ENCODE measurements at places on chromosomes 5 and 9.

- no peak for DNase-seq
These were observed 13.8 kb downstream of the ST8SIA4 start for GRCh38 chr5:100889165-100889743.

- no peak for DNase-seq
These were observed 139.3 kb upstream of the NR3C1 start for GRCh38 chr5:143542798-143543144.

- DNase-seq = peak; percentile 15
These were observed 321.4 kb upstream of the WWC1 start for GRCh38 chr5:167969998-167970397.

DNA sequence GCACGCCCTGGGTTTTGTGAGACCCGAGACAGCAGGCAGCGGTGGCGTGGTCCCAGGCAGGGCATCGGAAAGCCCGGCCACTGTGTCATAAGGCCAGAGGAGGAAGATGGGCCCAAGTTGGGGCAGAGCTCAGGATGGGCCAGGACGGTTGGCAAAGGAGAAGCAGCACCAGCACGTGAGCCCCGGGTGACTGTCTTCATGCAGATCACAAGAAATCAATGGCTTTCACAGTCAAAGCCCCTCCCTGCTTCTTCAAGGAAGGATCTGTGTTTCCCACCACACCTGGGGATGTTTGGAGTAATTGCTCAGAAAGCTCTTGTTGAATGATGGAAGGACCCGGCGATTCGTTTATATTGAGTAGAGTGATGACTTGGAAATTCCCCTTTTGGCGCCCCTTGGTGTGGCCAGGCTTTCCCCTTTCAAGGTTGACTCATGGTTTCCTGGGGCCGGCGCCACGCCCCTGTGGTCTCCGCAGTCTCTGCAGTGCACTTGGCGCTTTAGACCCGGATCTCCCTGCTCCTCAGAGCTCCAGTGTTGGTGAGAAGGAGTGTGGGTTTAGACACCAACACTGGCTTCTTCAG is 52.1 kb downstream of the IL31RA start:
- DNase-seq = peak; percentile 82

GRCh38 chr9:123365287-123365880 is 9.4 kb downstream of the CRB2 start:
- DNase-seq = no peak

GRCh38 chr9:85042981-85043647 is 373.6 kb downstream of the NTRK2 start:
- no peak for DNase-seq

DNA sequence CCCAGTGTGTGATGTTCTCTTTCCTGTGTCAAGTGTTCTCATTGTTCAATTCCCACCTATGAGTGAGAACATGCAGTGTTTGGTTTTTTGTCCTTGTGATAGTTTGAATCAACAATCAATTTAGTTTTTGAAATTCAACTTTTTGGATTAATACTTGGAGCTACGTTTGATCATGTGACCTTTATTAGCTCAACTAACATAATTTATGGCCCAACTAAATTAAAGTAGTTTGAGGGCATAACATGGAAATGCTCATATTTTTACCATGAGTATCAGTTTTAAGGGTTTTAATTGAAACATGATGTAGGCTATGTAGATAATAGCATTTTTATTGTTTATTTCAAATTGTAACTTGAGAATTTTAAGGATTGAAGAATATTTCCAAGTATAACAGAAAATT is 168.0 kb downstream of the CCDC171 start:
- no peak for DNase-seq

- DNase-seq = no peak
These were observed 3.0 kb upstream of the CCNG1 start for GRCh38 chr5:163434401-163434866.

GRCh38 chr5:94841598-94842322 is 223.3 kb downstream of the SLF1 start:
- no peak for DNase-seq

- no peak for DNase-seq
These were observed 136.0 kb upstream of the OSMR start for GRCh38 chr5:38709678-38710306.

- DNase-seq = no peak
These were observed 85.4 kb downstream of the TMEM161B start for GRCh38 chr5:88183255-88183654.

DNA sequence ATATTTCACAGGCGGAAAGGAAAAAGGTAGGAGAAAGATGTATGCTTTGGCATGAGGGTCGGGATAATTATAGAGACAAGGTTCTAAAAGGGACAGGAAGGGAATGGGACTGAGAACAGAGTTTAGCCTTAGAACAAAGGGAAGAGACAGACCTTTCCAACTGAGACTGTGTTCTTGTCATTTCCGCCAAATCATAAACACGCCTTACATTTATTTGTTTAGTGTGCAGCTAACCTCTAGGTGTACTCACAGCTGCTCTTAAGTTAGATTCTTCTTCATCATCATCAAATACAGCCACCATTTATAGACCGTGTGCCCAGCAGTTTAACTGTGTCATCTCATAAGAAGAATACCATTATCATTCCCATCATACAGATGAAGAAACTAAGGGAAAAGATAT is 5.9 kb upstream of the DELE1 start:
- DNase-seq = no peak

DNA sequence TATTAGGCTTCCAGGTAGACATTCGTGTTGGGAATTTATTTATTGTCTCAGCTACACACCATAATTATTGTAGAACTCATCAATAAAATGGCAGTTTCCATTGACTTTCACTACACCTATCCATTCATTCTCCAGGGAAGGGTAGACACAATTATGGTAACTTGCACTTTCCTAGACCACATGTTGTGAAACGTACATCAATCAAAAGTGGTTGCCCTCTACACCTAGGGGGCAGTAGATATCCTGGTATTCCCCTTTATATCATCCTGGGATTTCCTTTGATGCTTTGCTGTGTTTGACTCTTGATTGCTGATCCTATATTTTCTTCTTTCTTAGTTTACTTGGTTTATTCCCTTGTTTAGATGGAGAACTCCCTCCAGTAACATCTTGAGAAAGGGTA is 47.9 kb downstream of the ADGRV1 start:
- DNase-seq = no peak

DNA sequence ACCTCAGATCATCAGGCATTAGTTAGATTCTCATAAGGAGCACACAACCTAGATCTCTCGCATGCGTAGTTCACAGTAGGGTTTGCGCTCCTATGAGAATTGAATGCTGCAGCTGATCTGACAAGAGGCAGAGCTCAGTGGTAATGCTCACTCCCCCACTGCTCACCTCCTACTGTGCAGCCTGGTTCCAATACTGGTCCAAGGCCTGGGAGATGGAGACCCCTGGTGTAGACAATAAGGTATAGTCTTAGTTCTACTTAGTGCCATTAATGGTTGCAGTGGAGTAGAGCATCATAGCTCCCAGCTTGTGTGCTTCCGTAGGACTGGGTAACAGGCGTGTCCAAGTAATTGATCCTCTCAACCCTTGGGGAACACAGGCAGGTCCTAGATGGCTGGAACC is 70.4 kb upstream of the ANKRD55 start:
- DNase-seq = no peak

DNA sequence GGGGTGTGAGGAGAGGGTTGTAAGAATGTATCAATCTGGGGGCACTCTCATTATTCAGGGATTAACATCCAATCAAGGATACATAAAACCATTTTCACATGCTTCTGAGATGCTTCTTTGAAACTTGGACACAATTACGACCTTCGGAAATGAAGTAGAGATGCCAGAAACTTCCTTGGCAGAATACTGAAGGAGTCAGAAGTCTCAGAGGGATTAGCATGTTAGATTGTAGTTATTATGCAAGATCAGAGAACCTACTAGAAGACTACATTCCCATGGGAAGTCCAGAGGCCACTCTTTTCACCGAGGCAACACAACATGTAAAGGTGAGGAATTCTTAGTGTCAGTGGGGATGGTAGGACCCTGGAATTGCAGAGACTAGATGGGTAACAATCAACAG is 5.1 kb upstream of the SLC22A4 start:
- DNase-seq = no peak

DNA sequence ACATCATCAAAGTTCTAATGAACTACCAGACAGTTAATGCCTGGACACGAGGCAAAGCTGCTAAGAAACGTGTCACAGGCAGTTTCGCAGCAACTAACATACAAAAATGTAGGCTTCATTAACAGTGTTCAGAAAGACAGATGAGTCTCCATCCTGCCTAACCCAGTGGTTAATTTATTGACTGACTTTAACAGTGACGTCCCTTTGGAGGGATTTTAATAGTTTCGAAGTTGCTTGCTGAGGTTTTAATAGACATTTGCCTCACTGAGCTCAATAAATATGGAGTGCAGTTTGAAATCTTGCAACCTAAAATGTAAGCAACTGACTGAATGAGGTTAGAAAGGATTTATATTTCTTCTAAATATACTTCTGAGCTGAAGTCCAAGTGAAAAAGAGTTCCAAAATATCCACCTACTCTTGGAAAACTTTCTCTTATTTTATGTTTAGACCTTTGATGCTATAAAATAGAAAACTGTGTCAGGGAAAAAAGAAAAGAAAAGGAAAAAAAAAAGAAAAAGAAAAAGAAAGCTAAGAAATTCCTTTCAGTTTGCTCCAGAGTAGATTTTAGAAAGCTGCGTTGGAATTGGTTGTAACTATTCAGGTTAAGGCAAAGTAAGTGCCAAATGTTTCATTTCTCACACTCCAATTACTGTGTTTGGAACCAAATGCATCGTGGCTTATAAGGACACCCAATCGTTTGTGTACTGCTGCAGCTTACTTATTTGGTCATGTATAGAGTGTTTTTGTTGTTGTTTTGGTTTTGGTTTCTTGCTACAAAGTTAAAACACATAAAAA is 2016.6 kb downstream of the MAT2B start:
- no peak for DNase-seq

DNA sequence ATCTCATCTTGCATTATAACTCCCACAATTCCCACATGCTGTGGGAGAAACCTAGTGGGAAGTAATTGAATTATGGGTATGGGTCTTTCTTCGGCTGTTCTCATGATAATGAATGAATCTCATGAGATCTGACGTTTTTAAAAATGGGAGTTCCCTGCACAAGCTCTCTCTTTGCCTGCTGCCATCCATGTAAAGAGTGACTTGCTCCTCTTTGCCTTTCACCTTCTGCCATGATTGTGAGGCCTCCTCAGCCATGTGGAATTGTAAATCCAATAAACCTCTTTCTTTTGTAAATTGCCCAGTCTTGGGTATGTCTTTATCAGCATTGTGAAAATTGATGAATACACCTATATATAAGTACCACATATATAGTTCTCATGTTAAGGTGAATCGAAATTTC is 961.7 kb upstream of the COX7C start:
- DNase-seq = no peak

DNA sequence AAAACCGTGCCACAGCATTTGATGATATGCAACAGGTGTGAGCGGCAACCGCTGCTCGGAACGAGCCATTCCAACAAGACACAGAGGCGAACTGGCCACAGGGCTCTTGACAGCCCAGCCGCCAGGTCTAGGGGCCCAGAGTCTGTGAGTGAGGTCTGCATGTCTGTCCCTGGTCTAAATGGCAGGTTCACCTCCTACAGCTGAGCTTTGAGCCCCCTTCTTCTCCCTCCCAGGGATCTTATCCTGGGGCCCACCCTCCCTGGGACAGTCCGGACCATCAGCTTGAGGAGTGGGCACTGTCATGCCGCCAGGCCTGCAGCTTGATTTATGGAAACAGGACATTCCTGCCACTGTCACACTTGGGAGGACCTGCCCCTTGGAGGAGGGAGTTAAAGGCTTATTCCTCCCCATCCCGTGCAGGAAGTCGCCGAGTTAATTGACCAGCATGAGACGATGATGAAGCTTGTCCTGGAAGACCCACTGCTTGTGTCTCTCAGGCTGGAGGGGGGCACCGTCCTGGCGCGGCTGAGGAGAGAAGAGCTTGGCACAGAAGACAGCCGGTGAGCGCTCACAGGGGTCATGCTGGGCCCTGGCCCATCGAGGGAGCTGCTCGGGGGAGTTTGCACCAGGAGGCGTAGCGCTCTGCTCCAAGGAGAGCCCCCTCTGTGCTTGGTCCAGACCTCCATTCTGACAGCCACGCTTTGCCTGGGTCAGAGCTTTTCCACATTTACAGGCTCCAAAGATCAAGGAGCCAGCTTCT is 35.5 kb upstream of the LRRC14B start:
- DNase-seq = no peak

- no peak for DNase-seq
These were observed 561.3 kb downstream of the PSAT1 start for GRCh38 chr9:78858266-78858665.

- no peak for DNase-seq
These were observed 994 bp downstream of the POLE3 start for GRCh38 chr9:113409481-113409880.

- DNase-seq = no peak
These were observed 54.5 kb upstream of the IL17B start for GRCh38 chr5:149433524-149434131.

GRCh38 chr5:34516686-34517085 is 139.4 kb upstream of the RAI14 start:
- DNase-seq = no peak

DNA sequence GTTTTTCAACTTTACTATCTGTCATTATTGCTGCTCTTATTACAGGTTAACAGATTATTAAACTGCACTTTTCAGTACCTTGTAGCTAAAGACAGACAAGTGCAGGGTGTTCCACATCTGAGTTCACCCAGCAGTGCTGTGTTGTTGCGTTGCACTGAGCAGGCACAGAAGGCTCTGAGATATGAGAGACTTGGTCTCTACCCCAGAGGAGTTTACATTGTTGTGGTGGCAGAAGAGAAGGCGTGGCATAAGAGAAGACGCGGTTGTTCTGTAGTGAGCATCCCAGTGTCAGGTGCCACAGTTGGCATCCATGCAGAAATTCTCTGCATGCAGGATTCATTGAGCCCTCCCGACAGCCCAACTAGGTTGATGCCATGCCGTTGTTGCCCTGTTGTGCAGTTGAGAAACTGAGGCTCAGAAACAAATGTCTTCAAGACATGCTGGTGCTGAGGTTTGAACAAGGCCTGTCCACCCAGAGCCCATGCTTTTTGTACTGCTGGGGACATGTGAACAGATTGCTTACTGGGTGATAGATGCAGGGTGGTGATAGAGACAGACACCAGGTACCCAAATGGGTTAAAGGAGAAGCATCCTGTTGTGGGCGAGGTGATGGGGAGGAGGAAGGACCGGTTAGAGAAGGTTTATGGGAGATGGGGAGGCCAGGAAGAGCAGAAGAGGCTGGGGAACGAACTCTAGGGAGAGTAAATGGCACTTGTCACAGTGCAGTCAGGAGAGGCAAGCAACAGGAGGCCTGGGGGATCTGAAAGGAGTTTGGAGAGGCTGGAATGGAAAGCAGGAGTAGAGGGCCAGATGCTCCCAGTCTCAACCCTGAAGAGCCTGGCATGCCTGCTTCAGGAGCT is 8.2 kb downstream of the ABL1 start:
- DNase-seq = no peak

- no peak for DNase-seq
These were observed 55.5 kb upstream of the ZNF354A start for GRCh38 chr5:178785999-178786398.

GRCh38 chr9:7879551-7880245 is 80.1 kb upstream of the DMAC1 start:
- no peak for DNase-seq

GRCh38 chr5:134406390-134406789 is 5.3 kb downstream of the CDKN2AIPNL start:
- no peak for DNase-seq
